ENCODE measurements at places on chromosomes 5 and 9. TPM values are rescaled to one million over a fixed set of nuclear protein-coding genes. Genes with fewer than 3 reads are reported as not detected.

The VCP gene
- total RNA-seq, result 272 TPM

The PCDHA9 gene
- not detected for total RNA-seq

The SPINK13 gene
- 0.27 TPM for total RNA-seq

The CIZ1 gene
- total RNA-seq, result 79.5 TPM

The ADGRD2 gene
- not detected for total RNA-seq

The SURF2 gene
- total RNA-seq, result 42.4 TPM

The BTNL3 gene
- total RNA-seq, result not detected

The PCDHGA8 gene
- 0.06 TPM for total RNA-seq

The F12 gene
- 25.7 TPM for total RNA-seq

The SPINK7 gene
- not detected for total RNA-seq

The COL5A1 gene
- total RNA-seq, result 41.9 TPM

The PTBP3 gene
- total RNA-seq, result 31.2 TPM

The SARDH gene
- 0.07 TPM for total RNA-seq

The SPATA6L gene
- total RNA-seq, result 2.5 TPM

The PCDHGA12 gene
- total RNA-seq, result not detected

The PCDHA10 gene
- total RNA-seq, result 0.02 TPM

The CERT1 gene
- total RNA-seq, result 22.5 TPM

The FOXI1 gene
- not detected for total RNA-seq

The PCDHB5 gene
- 1.2 TPM for total RNA-seq

The DDX4 gene
- total RNA-seq, result not detected

The IL5 gene
- total RNA-seq, result not detected

The PCDHA4 gene
- 1.5 TPM for total RNA-seq

The PCDHA12 gene
- 2.9 TPM for total RNA-seq

The PLCXD3 gene
- total RNA-seq, result 0.19 TPM

The GPX3 gene
- total RNA-seq, result 17.4 TPM

The C9 gene
- total RNA-seq, result not detected

The EIF4EBP3 gene
- total RNA-seq, result 2.3 TPM

The LHX6 gene
- 2.1 TPM for total RNA-seq

The WDR38 gene
- total RNA-seq, result 0.12 TPM

The ROPN1L gene
- total RNA-seq, result 2.9 TPM

The OR1Q1 gene
- total RNA-seq, result not detected

The OLFML2A gene
- total RNA-seq, result 28.2 TPM

The BARHL1 gene
- total RNA-seq, result not detected

The GPR150 gene
- 0.16 TPM for total RNA-seq
